ENCODE measurements at places on chromosomes 3 and 15. TPM values are rescaled to one million over a fixed set of nuclear protein-coding genes. Genes with fewer than 3 reads are reported as not detected.

Gene SENP8
- 3.2 TPM for polyA plus RNA-seq

Gene HDC
- polyA plus RNA-seq: 6.0 TPM

Gene UNC13C
- 4.0 TPM for polyA plus RNA-seq

Gene NR1I2
- polyA plus RNA-seq: 0.53 TPM

Gene ITIH1
- not detected for polyA plus RNA-seq

Gene PARL
- polyA plus RNA-seq: 67.9 TPM

Gene PAQR5
- polyA plus RNA-seq: not detected

Gene CIDEC
- polyA plus RNA-seq: not detected

Gene TUBGCP5
- 23.3 TPM for polyA plus RNA-seq

Gene CHDH
- 0.17 TPM for polyA plus RNA-seq

Gene INSYN1
- 21.3 TPM for polyA plus RNA-seq

Gene ANKRD63
- not detected for polyA plus RNA-seq

Gene GPR87
- not detected for polyA plus RNA-seq

Gene GOLGA8T
- polyA plus RNA-seq: not detected

Gene REC114
- polyA plus RNA-seq: not detected

Gene ERICH6
- not detected for polyA plus RNA-seq

Gene KIF7
- 5.6 TPM for polyA plus RNA-seq

Gene CHRNA5
- 4.6 TPM for polyA plus RNA-seq

Gene EPHB1
- polyA plus RNA-seq: 19.1 TPM

Gene IL12A
- polyA plus RNA-seq: not detected

Gene RETNLB
- polyA plus RNA-seq: not detected

Gene TUSC7
- polyA plus RNA-seq: not detected

Gene ARPC4
- polyA plus RNA-seq: 179 TPM

Gene CCDC80
- 0.14 TPM for polyA plus RNA-seq
